Stimulated activated CD8-positive, alpha-beta memory T cell treated with anti-CD3 and anti-CD28 coated beads, Interleukin-4, amount 100 ng/mL, for 48 hours (primary cell): ENCODE measurements at places on chromosomes 1 and 21.

DNA sequence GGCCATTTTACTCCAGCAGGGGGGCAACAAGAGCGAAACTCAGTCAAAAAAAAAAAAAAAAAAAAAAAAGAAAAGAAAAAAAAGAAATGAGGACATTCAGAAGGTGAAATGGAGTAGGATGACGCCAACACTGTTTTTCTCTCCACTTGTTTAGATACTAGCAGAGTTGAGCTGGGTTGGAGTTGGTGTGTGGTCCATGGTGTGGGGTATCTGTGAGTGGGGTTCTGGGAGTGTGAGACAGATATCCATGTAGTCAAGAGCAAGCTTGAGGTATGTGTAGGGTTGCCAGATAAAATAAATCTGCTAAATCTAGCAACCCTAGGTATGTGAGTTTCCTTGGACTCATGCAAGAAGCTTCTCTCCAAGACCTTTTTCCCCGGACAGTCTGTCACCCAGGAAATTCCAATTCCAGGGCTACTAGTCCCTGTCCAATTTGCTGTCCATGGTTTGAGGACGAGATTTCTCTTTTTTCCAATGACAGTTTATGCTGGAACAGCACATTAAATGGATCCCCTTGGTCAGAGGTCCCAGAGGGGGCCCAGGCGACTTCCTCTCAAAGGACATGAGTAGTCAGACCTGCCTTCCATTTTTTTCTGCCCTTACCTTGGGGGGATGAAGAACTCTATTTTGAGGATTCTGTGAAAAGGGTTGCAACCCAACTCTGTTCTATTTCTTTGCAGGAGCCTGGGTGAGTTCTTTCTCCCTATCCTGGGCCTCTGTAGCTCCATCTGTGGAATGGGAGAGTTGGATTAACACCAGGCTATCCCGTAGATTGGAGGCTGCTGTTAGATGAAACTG is 2.1 kb upstream of the FOXD2 start:
- no peak for DNase-seq

DNA sequence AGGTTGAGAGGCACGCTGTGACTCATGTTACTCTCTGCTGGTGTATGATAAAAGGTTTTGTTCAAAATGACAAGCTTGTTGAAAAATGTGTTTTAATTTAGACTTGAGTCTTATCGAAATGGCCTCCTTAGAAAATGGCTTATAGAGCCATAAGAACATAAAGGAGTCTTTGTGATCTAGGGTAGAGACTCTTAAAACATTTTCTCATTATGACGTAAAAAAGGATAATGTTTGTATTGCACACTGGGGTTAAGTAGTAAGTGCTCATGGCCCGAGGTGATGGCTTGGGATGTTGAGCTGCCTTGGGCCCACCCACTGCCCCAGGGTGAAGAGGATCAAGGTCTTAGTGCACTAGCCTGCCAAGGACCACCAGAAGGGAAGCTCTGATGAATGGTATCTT is 117.4 kb downstream of the DISC1 start:
- no peak for DNase-seq

- DNase-seq: no peak
These were observed 71.2 kb upstream of the RGL1 start for GRCh38 chr1:183733715-183734114.

- DNase-seq: no peak
These were observed 281.2 kb downstream of the RRAGC start for GRCh38 chr1:38578271-38578951.

DNA sequence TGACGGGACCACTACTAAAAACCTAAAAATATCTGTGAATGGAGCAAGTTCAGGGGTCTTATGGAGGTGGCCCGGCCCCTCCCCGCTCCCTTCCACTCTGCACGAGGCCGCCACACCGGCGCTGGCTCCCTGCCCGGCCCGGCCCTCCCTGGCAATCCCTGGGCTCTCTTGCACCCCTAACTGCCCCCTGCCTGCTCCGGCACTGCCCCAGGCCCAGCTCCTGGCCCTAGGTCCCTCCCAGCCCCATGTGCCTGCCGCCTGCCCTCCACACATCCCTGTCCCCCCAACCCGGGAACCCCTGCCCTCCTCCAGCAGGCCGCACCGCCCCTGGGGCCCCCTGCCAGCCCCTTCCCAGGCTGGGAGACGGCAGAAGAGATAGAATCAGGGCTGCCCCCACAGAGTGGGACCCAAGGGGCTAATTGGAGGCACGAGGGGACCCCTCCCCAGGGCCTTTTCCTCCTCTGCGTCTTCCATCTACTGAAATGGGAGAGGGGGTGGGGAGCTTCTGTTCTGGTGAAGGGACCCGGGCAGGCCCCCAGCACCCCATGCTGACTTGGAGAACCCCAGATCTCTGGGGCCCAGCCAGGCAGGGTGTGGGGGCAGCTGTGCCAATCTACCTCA is 9.3 kb upstream of the CTRC start:
- DNase-seq: no peak

DNA sequence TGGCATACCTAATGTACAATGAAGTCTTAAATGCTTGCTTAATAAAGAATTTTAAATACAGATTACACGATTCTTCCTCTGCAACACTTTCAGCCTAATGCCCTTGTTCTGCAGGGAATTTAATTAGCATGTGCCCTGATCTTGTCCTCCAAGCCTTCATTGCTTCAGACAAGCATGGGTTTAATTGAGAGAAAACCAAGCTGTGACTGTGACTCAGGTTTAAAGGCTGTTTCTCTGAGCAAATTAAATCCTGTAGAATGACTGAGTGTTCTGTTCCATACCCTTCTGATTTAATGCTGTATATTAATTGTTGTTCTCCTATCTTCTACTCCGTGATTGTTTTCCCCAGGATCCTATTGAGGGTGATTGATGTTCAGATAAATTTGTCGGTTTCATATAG is 269.0 kb upstream of the PRMT6 start:
- DNase-seq: no peak

DNA sequence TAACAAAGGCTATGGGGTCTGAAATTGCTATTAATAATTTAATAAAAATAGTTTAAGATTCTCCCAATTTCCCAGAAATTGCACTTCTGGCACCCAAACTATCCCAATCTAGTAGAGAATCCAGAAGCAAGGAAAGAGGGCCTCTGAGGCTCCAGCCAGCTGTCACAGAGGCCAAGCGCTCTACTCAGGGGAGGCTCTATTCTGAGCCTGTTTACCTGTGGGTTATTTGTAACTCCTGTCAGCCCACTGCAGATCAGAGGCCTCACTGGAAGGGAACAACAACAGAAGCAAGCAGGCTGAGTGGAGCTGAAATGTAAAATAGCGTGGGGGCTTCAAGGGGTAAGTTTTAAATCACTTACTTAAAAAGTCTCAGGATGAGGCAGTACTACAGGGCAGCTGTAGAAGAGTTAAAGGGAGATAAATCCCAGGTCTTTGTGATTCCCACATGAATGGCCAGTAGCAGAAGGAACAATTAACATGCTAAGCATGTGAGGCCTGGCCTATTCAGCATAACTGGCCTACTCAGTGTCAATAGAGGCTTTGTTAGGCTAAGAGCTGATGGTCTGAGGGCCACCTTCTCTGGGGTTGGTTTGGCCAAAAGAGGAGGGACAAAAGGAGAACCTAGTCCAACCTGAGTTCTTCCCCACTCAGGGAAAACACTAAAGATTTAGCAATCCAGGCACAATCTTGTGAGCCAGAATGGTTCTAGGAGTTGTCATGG is 12.8 kb downstream of the ZNF687 start:
- no peak for DNase-seq

DNA sequence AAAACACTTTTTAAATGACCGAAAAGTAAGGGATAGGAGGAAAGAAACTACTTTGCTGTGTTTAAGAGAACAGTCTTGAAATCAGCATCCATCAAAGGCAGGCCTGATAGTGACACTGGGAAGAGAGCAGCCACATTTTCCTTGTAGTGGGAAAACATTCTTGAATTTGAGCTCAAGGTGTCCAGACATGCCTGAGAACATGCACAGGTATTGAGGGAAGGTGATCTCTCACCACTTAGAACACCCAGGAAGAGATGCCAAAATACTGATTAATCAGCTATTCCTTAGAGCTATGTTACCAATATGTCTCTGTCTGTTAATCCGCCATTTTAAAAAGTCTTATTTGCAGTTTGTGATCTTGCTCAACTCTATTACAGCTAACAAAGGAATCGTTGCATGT is 25.9 kb downstream of the IL12RB2 start:
- DNase-seq: no peak

GRCh38 chr21:33642896-33643657 is 776 bp downstream of the ITSN1 start:
- peak; percentile 40 for DNase-seq

GRCh38 chr1:63537940-63538339 is 14.6 kb downstream of the EFCAB7 start:
- no peak for DNase-seq

DNA sequence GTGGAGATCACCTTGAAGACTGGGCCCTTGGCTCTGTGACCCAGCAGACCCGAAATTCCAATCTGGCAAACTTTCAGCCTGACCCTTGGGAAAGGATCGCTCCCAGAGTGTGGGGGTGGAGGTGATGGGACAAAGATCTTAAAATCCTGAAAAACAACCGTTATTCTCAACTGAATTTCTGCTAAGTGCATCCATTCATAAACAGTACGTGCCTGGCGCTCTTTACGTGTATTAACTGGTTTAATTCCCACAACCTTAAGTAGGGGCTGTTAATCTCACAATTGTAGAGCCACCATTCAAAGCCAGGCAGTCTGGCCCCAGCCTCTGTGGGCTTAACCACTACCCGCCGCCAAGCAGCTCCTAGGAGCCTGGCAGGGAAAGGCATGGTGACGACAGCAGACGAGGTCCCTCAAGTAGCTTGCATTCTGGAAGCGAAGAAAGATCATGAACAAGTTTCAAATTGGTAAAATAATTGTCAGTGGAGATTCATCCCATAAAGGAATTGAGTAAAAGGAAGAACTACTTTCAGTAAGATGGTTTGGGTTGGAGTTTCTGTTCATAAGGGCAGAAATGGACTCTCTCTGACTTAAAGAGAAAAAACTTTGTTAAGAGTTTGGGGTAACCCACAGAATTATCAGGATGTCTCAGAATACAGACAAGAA is 11.4 kb upstream of the RGS16 start:
- DNase-seq: peak; percentile 73

DNA sequence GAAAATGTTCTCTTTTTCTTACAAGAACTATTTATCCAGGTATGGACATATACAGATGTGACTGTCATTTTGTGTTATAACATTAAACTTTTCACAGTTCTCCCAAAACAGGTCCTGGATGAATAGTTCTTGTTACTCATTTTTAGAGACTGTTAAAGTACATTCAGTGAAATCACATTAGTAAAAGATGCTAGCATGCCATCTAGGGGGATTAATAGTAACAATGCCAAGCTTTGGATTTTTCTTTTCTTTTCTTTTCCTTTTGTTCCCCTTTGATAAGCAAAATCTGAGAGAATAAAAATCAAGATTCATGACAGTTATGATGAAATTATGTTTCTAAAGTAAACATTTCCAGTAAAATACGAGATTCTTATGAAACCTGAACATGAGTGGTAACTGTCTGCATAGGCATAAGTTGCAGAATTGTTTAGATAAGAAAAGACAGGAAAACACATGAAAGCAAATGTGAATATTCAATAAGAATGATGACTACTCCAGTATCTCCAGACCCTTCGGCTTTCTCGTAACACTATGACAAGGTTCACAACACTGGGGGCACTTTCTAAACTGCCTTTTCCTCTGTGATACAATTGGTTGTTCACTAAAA is 77.5 kb downstream of the TPR start:
- no peak for DNase-seq

- no peak for DNase-seq
These were observed 1.2 kb downstream of the KDM4A start for GRCh38 chr1:43651188-43651587.

DNA sequence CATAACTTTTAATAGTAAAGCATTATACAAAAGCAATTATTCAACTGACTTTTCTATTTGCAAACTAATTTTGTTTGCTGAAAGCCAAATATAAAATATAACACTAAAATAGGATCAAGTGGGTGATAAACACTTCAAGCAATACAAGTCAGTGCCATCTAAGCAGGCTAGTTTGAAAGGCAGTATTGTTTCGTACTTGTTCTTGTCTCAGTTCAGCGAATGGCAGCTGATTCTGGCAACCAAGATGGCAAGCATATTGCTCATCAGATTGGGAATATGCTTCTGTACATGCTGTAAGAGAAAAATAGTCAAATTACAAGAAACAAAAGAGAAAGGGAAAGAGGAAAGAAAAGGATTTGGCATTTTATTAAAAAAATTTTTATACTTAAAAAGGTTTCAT is 7.5 kb downstream of the TMEM59 start:
- DNase-seq: no peak

GRCh38 chr1:119220991-119221390 is 80.5 kb upstream of the WARS2 start:
- no peak for DNase-seq

DNA sequence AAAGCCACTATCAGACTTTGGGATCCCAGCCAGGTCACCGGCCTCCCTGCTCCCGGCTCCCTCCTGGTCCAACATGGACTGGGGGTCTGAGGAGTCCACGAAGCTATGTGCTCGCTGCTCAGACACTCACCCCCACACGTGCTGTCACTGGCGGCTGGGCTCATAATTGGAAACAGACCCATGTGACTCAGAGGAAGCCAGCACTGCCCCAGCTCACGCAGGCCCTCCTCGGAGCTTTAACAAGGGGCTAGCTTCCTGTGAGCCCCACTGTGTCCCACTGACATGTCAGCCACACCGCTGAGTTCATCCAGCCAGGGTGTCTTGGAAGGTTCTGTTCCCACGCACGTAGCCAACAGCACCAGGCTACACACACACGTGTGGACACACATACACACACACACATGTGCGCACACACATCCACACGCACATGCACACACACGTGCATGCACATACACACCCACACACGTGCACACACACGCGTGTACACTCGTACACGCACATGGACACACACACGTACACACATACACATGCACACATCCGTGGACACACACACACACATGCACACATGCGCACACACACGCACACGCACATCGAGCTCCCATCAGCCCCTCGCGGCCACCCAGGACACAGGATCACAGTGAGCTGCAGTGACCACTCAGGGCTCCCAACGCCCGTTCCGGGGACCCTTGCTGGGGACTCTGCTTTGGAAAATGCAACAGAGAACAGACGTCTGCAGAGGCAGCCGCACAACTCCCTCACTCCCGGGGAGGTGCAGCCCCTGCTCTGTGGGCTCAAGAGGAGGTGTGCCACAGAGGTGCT is 18.4 kb upstream of the COL6A2 start:
- DNase-seq: no peak

DNA sequence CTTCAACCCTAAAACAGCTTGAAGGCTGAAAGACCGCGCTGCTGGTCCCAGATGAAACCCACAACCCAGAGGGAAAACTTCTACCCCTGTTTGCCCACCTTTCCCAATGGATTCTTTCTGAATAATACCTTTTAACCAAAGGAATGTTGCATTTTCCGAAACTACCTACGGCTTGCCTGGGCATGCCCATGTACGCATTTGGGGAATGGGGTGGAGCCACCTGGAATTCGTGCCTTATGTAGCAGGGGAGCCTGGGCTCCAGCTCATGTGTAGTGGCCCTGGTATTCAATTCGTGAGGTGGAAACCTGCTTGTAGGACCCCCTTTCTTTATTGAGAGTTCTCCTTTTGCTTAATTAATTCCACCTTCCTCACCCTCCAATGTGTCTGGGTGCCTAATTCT is 256.6 kb upstream of the RGS18 start:
- DNase-seq: no peak

- DNase-seq: no peak
These were observed 61.3 kb downstream of the XKR8 start for GRCh38 chr1:28021064-28021463.
